Tracheal epithelial cell (primary cell): ENCODE measurements at places on chromosomes 5 and 9. TPM values are rescaled to one million over a fixed set of nuclear protein-coding genes. Genes with fewer than 3 reads are reported as not detected.

Gene NIM1K
- 0.24 TPM in 1 of 2 replicates, not detected in the other for total RNA-seq

Gene OR1Q1
- not detected in 2 replicates for total RNA-seq

Gene AKNA
- total RNA-seq, result 2.3 and 4.1 TPM in 2 replicates

Gene IPO11
- 19.2 and 23.4 TPM in 2 replicates for total RNA-seq

Gene JMY
- total RNA-seq, result 10.6 and 16.6 TPM in 2 replicates

Gene CTXN3
- total RNA-seq, result not detected in 2 replicates

Gene SPAAR
- not detected in 2 replicates for total RNA-seq

Gene PCDHA12
- 0.21 and 0.48 TPM in 2 replicates for total RNA-seq

Gene SNCAIP
- under 0.01 TPM in 1 of 2 replicates, not detected in the other for total RNA-seq

Gene VDAC1
- total RNA-seq, result 526 and 588 TPM in 2 replicates

Gene SURF1
- total RNA-seq, result 16.6 and 30.9 TPM in 2 replicates

Gene MSX2
- under 0.01 TPM in 1 of 2 replicates, not detected in the other for total RNA-seq

Gene SLC36A3
- not detected in 2 replicates for total RNA-seq
